ENCODE measurements at places on chromosomes 2 and 18. TPM values are rescaled to one million over a fixed set of nuclear protein-coding genes. Genes with fewer than 3 reads are reported as not detected.
A peak's percentile ranks its signal among the peaks of the same experiment; 100 is the strongest.

Gene REG1B
- total RNA-seq = not detected

DNA sequence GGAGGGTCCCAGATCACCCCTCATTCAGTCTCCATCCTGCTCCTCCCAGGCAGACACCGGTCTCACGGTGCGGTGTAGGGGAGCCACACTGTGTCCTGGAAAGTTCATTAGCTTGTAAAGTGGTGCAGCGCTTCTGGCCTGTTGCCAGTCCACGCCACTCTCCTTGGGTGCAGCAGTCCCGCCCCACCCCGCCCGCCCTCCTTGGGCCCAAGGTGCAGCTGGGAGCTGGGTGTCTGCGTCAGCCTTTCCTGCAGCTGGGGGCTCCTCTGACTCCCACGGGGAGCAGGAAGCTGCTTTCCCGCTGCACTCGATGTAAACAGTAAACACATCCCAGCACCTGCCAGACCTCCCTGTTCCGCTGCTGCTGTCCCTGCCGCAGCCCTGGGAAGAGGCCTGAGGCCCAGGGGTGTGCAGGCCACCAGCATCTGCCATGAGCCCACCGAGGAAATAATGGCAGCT is 53.8 kb upstream of the ASB18 start:
- DNase-seq = peak; percentile 3

Gene MDH1B
- 0.21 TPM for total RNA-seq

DNA sequence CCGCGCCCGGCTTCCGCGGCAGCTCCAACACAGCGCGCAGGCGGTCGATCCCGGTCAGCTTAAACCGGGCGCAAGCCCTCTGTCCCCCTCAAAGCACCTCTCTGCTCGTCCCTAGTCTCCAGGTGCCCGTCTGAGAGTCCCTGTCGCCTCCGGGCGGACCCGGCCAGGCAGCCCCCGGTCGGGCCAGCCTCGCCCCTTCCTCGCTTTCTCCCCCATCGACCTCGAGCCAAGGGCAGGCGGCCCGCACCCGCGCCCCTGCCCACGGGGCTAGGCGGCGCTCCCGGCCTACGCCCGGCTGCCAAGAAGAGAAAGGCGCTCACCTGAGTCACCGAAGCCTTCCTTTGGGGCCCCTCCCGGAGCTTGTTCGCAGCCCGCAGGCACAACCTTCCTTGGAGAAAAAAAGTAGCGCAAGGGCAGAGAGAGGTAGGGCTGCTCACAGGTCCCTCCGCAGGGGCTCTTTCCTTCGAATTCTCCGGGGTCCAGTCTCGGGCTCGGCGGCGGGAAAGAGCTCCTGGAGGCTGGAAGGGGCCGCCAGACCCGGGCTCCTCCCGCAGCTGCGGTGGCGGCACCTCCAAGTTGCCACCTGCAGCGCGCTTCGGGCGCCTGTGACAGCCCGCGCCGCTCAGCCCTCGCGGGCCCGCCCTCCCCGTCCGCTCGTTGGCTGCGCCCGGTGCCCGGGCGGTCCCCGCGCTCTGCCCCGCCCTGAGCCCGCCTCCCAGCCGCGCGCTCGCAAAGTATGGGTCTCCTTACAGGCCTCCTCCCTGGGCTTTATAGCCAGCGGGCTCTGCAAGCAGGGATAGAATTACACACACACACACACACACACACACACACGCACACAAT is 86.5 kb upstream of the EPB41L3 start:
- DNase-seq = peak; percentile 86

Gene LRRC30
- 2.7 TPM for total RNA-seq

- DNase-seq = peak; percentile 76
These were observed at the start of gene C1GALT1C1L for GRCh38 chr2:43676322-43677050. Gene C1GALT1C1L (minus strand): TSS chr2:43676429. CDS start chr2:43676322, 107 bp downstream.

Gene ABCG8
- total RNA-seq = not detected

Gene FBXO48
- 0.82 TPM for total RNA-seq

Gene SERPINB7
- total RNA-seq = 0.72 TPM

Gene CAPN14
- total RNA-seq = 20.5 TPM

- DNase-seq = no peak
These were observed 34.1 kb downstream of the TANC1 start for GRCh38 chr2:159002462-159003111.

- DNase-seq = peak; percentile 96
These were observed 216.3 kb downstream of the C1D start for GRCh38 chr2:67846370-67847070.

- DNase-seq = no peak
These were observed 57.6 kb downstream of the TPGS2 start for GRCh38 chr18:36771245-36771644.

DNA sequence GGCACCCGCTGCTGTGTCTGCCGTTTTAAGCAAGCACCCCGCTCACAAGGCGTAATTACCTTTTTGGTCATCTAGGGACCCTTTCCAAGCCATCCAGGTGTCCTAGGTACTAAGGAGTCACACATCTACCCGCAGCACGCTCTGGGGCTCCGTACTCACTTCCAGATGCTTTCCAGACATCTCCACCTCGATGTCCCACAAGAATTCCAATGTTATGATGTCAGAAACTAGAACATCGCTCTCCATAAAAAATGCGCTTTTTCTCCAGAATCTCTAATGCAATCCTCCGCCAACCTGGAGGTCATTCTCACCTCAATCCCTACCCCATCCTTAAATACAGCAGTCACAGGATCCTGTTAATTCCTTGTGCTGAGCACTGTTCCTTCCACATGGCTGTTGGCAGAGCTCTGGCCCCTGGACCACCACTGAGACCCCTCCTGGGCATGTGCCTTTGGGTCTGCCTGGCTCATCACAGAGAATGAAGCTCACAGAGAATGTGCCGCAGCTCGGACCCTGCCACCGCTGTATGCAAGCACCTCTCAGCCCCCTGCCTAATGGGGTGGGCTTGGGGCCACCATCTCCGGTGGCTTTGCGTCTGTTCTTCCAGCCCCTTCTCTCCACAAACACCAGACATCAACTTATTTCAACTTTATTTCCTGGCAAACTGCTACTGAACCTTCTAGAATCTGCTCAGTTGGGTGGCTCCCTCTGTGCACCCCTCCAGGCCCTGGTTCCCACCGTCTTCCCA is 4.6 kb upstream of the PXDN start:
- no peak for DNase-seq

Gene BOLL
- total RNA-seq = 2.8 TPM

Gene C2orf78
- total RNA-seq = not detected

- DNase-seq = no peak
These were observed 157.4 kb downstream of the MYO3B start for GRCh38 chr2:170335351-170335750.

- no peak for DNase-seq
These were observed 651.4 kb downstream of the STK39 start for GRCh38 chr2:167595839-167596471.

DNA sequence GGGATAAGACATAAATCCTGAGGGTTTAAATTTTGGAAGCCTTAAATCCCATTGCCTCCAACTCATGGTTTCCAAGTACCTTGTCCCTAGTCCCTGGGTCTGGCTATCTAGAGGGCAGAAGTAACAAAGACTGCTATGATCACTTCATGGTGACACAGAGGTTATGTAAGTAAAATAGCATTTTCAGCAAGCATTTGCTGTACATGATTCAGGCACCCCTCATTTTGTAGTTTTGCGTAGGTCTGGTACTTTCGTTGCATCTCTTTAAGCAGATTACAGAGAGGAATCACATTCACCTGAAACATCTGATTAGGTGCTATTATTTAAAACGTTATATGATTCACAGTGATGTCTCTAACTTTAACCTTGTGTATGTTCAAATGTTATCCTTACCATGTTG is 480.1 kb downstream of the XIRP2 start:
- no peak for DNase-seq

GRCh38 chr2:20501974-20502373 is 55.1 kb downstream of the RHOB start:
- DNase-seq = no peak

Gene SLC4A3
- total RNA-seq = 1.5 TPM

Gene SLC5A6
- 26.1 TPM for total RNA-seq

DNA sequence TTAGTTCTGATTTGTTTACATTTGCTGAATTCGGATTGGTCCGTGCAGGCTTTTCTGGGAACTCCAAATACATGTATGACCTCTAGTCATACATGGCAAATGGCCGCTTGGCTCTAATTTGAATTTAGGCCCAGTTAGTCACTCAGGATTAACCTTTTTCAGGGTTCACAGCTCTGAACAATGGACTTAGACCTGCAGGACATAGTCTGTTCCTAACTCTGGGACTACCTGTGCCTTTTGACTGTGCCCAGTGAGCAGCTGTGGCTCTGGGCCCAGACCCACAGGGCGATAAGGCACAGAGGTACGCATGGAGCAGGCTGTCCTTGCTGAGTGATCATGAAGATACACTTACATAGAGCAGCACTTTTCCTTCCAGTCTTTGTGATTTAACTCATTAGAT is 28.5 kb downstream of the IL37 start:
- no peak for DNase-seq

Gene ANKRD53
- 0.31 TPM for total RNA-seq

DNA sequence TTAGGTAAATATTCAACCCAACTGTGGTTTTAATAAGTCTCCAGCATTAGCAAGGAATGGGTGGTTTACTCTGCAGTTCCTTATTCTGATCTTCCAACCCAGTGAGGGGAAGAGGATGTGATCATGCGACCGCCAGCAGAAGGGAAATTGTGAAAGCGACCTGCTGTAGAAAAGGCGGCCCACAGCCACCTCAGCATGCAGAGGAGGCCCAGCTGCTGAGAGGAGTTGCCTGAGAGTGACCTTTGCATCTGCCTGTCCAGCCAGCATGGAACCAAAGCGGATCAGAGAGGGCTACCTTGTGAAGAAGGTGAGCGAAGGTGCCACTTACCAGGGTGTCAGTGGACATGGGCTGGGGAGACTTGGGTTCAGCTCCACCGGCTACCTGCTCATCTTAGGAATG is at the start of gene PLEK:
PLEK (plus strand) TSS at position 196 of the 400 bp plus-strand sequence; CDS start at position 266, 70 bp downstream.
- peak; percentile 22 for DNase-seq

Gene TUBB8B
- not detected for total RNA-seq

GRCh38 chr2:150339282-150339681 is 148.2 kb downstream of the RND3 start:
- no peak for DNase-seq

Gene B3GNT2
- 17.0 TPM for total RNA-seq

DNA sequence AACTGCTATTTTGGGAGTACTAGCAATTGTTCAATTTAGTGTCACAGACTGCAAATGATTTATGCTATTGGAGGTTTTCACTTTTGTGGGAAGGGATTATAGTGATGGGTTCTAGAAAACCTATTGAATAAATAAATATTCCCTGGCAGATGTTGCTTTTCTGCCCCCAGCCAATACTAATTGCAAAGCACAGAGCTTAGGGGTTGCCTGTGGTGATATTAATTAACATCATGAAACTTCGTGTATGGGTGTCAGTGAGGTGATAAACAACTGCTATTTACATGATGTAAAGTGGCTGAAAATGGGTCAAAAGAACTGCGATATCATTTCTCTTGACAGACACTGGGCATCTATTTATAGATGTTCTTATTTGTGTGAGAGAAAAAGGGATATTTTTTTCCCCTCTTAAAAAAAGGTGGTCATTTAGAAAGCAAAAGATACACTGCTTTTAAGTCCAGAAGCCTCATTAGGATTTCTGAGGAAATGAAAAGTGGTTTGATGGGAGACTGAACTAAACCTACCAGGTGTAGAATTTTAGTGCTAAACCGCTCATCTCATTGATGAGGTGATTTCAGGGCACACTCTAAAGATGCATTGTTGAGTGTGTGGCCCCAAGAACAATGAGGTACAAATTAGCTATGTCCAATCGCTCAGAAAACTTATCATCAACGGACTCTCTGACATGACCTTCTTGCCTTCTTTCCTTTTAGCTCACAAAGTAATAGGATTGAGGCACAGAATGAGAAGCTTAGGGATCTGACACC is 116.7 kb upstream of the CHST9 start:
- no peak for DNase-seq

GRCh38 chr2:19632403-19632991 is 269.3 kb downstream of the TTC32 start:
- peak; percentile 80 for DNase-seq

- no peak for DNase-seq
These were observed 19.3 kb downstream of the ZAP70 start for GRCh38 chr2:97732436-97733340.

Gene SERPINB10
- 7.0 TPM for total RNA-seq

GRCh38 chr2:132521341-132521740 is 104.7 kb downstream of the GPR39 start:
- no peak for DNase-seq

GRCh38 chr2:113005030-113005509 is at the start of gene IL36A:
Gene IL36A (plus strand): TSS chr2:113005459. CDS start chr2:113005872, 413 bp downstream.
- DNase-seq = no peak

GRCh38 chr2:218991674-218992168 is 1.5 kb downstream of the CRYBA2 start:
- peak; percentile 38 for DNase-seq

DNA sequence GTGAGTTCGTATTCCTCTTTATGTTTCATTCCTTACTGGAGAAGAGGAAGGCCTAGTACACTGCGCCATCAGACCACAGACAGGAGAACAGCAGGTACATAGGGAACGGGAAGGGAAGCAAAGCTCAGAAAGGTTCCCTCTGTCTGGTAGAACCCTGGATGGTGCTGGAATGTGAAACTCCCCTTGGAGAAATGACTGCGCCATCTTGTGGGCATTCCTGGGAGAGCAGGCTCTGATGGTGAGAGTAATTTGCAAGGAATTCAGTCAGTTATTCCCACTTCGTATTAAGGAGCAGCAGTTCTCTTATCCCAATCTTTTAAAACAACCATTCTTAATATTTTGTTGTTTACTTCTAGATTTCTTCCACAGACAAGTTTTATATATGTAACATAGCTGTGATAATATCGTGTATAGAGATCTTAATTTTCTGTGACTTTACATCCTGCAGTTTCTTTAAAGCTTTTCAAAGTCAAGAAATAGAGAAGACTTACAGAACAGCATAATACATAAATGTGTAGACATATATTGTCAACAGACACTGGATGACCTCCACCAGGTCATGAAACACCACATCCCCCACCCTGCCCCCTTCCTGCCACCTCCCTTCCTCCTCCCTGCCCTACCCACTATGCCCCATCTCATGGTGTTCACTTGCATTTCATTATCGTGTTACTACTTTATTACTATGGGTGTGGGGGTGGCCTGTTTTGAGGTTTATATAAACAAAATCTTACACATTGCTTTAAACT is 83.9 kb downstream of the ARHGEF4 start:
- DNase-seq = peak; percentile 83

- peak; percentile 85 for DNase-seq
These were observed at the start of gene ADAM23 for GRCh38 chr2:206442833-206443734. Gene ADAM23 (plus strand): TSS chr2:206443532. CDS start chr2:206443867, 335 bp downstream.

GRCh38 chr18:35688757-35689156 is 107.2 kb downstream of the GALNT1 start:
- DNase-seq = no peak

DNA sequence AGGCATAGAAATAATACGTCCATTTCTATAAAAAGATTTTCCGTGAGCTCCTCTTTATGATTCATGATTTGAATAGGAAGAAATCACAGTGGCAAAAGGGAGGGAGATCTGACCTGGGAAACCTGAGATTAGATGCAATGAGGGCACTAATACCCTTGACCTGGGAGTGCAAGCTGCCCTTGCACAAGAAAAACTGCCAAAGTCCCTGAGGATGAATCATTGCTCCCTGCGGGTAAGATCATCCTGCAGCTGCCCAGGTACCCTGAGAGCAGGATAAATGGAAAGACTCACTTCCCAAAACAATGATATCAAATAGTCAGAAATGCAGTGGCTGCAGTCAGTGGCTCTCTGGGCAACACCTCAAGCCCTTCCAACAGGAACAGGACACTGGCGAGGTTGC is 11.6 kb downstream of the FHL2 start:
- no peak for DNase-seq

Gene RAB6C
- 0.10 TPM for total RNA-seq
